ENCODE measurements at places on chromosomes 2 and 18. TPM values are rescaled to one million over a fixed set of nuclear protein-coding genes. Genes with fewer than 3 reads are reported as not detected.
A peak's percentile ranks its signal among the peaks of the same experiment; 100 is the strongest.

Gene ZNF521
- 37.3 TPM for total RNA-seq

DNA sequence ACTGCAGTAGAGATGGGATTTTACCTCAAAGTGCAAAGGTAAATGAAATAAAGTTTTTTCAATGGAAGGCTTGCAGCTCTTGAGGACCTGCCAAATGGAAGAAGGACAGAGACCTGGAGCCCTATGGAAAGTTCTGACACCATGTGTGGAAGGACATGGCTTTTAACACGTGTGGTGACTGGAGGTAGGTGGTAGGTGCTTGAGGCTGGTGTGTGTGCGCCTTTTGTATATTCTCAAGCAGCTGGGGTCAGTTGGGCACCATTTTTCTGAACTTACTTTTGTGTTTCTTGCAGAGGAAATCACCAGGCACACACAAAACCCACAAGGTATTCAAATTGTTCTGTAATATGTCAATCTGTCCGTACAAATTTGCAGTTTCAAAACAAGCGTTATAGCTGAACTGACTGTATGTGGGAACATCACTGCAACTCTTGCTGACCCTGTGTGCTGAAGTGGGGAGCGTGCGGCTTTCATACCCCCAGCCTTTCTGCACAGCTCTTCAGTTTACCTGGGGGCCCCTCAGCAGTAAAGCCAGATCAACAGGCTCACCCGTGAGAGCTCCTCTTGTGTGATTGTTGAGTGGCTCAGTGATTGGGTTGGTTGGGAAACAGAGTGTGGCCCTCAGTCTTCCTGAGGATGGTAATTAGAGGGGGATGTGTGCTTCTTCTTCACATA, 363 bp downstream of the GREB1 start:
- DNase-seq = no peak

DNA sequence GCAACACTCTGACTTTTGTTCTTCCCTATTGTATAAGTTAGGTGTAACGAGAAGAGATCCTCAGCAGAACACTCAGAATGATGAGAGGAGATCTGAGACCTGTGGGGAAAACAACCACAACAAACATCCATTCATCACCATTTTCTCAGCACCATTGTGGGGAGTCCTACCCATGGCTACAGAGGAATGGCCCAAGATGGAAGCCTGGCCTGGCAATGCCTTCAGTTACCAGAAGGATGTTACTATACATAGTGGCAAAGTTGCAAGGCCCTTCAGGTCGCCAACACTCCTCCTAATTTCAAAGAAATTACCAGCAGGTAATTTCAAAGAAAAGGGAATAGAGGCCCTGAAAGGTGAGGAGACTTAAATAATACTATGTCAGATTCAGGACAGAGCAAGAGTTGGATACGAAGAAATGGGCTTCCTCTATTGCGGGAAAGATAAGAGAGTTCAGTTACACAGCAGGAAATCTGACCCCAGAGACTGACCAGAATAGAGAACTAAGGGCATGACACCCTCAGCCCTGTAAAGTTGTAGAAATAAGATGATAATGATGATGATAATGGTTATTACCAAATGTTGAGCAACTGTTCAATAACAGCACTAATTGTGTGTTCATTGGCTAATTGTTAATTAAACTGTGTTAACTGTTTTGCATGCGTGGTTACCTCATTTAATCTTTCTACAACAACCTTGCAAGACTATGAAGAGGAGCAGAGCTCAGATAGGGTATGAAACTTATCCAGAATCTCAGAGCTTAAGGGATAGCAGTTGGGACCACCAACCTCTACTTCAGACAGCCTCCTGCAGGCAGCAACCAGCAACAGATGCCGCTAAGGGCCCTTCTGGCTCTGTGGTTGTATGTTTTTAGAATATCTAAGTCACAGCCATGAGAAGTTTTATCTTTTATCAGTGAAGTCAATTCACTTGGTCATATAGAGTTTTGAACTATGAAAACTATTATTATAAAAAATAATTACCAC, 37.5 kb downstream of the DHRS9 start:
- DNase-seq = no peak

Gene SMYD1
- 147 TPM for total RNA-seq

Gene GULP1
- total RNA-seq = 13.0 TPM

Gene TMEM237
- total RNA-seq = 21.4 TPM

GRCh38 chr2:242012956-242013764, 143.6 kb downstream of the RTP5 start:
- DNase-seq = no peak

DNA sequence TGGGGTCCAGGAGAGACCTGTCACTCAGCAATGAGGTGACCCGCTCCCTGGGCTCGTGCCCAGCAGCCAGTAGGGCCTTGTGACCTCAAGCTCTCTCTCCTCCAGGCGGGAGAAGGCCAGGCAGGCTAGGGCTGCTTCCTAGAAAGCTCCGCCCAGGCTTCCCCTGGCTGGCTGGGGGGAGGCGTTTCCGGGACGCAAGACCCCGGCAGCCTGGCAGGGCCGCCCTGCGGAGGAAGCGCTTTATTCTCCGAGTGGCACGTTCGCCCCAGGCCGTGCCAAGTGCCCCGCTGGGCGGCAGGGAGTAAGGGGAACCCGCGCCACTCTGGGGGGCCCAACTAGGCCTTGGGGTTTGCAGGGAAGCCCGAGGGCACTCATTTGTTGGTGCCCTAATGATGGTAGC, 21.2 kb upstream of the EPAS1 start:
- peak; percentile 93 for DNase-seq

All from right cardiac atrium (tissue), 5 donors.